ENCODE measurements at places on chromosomes 12 and 14.

DNA sequence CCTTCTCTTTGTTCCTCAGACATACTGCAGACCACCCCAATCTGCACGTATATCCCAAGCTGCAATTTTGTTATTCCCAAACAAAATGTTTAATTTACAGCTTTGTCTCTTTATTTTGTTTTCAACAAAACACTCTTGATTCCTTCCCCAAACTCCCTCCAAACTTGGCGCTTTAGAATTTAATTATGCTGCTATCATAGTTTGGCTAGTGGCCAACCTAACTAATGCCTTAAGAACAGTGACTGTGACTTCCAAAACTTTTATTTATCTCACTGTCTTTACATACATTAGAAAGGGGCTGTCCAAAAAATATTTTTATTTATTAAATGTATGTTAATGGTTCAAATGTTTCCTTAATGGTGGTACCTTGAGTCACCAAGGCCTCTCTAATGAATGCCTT is 7.1 kb downstream of the TMBIM4 start:
- DNase-seq, result no peak

GRCh38 chr14:52071675-52072074 is 2.8 kb upstream of the NID2 start:
- no peak for DNase-seq

GRCh38 chr12:2652011-2652400 is 142.8 kb upstream of the FKBP4 start:
- DNase-seq, result no peak

- no peak for DNase-seq
Observed at GRCh38 chr14:104243200-104243599, 104.8 kb downstream of the KIF26A start.

- DNase-seq, result no peak
Observed at GRCh38 chr12:107200394-107200793, 107.0 kb upstream of the CRY1 start.

Data from omental fat pad (tissue), 4 donors.